ENCODE measurements at places on chromosomes 6 and 20. TPM values are rescaled to one million over a fixed set of nuclear protein-coding genes. Genes with fewer than 3 reads are reported as not detected.

Gene TMEM74B
- not detected for total RNA-seq

Gene GRIK2
- 0.72 TPM for total RNA-seq

Gene SMPD2
- total RNA-seq = 17.2 TPM

Gene TRAPPC3L
- total RNA-seq = not detected

Gene BPI
- 1.3 TPM for total RNA-seq

Gene XKR7
- 0.37 TPM for total RNA-seq

DNA sequence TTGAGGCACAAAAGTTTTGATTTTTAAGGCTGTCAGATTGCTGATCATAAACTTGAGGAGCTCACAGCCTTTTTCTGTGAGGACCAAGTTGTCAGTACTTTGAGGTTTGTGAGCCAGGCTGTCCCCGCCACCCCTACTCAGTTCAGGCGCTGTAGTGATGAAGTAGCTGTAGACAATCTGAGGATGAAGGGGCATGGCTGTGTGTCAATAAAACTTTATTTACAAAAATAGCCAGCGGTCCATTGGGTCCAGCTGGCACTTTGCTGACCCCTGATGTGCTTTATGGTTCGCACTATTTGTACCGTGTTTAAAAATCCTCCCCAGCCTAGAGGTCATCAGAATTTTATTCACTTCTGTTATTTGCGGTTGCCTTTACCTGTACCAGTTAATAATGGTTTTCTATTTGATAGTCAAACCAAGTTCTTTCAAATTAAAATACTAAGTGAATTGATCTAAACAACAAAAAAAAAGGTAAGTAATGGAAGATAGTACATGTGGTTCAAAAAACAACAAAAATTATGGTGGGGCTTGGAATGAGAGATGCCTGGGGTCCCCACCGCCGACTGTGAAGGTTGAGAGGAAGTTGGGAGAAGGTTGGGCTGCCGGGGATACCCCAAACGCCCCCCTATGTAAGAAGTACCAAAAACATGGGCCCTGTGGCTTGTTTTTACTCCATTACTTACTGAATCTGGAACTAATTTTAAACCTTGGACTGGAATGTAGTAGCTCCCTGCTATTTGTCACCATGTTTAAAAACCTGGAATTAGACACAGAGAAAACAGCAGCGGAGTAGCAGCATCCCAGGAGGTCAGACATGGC, 123.6 kb downstream of the SYCP2 start:
- DNase-seq = no peak
- H3K27ac ChIP-seq = no peak overlapping the region
- H3K27me3 ChIP-seq = peaks cover under 1% of the 10 kb centered on the region
- H3K4me1 ChIP-seq = no peaks in the 10 kb centered on the region

DNA sequence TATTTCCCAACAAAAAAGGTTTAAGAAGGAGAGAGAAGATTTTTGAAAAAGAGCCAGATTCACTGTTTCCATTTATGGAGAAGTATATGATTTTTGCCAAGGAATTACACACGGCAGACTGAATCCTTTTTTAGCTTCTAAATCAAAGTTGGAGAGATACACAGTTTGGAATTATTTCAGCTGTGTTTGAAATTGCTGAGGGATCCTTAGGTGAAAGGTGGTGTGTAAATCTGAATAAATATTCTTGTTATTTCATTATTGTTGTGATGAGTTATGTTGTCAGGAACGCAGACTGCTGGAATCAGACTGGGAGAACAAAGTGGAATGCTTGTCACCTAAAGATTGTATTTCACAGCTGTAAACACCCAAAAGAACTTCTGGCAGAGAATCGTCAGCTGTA, 168.5 kb upstream of the AKIRIN2 start:
- H3K27me3 ChIP-seq = peaks cover 15% of the 10 kb centered on the region
- no peak overlapping the region for H3K27ac ChIP-seq
- no peak overlapping the region for H3K4me3 ChIP-seq

DNA sequence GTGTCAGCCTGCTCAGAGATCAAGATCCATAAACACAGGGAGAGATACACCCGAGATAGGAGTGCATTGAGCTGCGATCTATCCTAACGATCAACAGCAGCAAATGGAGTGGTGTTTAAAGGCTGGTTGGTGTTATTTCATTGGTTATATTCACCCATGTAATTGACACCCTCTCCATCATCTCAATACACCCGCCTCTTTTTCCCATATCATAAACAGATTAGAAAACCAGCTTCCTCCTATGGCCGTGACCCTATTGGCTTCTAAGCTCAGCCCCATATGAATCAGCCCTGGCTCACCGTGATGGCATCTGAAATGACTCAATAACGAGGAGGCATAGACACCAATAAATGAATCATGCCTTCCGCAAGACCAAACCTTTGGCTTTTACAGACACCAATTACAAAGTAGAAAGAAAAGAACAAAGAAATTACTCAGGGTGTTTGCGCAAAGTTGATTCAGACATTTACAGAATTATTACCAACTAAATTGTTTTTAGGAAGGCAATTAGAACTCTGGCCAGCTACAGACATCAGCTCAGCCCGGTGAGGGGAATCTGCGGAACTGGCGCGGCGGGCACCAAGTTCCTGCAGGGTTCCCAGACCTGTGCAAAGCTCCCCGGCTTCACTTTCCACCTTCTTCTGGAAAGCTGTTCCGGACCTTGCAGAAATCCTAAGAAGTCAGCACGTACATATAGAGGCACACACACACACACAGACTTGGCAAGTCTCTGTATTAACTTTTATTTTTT, 11.5 kb downstream of the PMEPA1 start:
- H3K4me3 ChIP-seq = no peak overlapping the region
- peaks cover 50% of the 10 kb centered on the region for H3K4me1 ChIP-seq

GRCh38 chr20:9887706-9888105, 48.8 kb upstream of the PAK5 start:
- H3K4me1 ChIP-seq = no peaks in the 10 kb centered on the region
- no peak for DNase-seq
- no peaks in the 10 kb centered on the region for H3K36me3 ChIP-seq
- no peak overlapping the region for H3K4me3 ChIP-seq

DNA sequence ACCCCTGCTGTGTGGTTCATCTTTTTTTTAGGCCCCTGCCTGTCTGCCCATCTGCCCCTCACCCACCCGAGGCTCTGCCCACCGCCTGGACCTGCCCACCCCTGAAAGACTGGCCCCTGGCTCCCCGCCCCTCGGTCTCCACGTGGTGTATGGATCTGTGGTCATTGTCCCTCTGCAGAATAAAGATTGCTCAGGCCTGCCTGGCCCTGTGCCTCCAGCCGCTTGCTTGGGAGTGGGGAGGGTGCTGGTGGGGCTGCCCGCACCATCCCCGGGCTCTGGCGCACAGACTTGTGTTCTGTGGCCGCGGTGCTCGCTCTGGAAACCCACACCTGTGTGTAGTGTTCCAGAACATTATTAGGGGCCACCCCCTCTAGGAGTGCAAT, 1.6 kb downstream of the MAP1LC3A start:
- H3K27me3 ChIP-seq = no peaks in the 10 kb centered on the region
- no peaks in the 10 kb centered on the region for H3K36me3 ChIP-seq
- peak; percentile 25 for DNase-seq
- no peak overlapping the region for H3K4me3 ChIP-seq

GRCh38 chr6:29676981-29677601, 3.9 kb downstream of the ZFP57 start:
- H3K27me3 ChIP-seq = no peaks in the 10 kb centered on the region
- H3K27ac ChIP-seq = no peak overlapping the region
- H3K36me3 ChIP-seq = no peaks in the 10 kb centered on the region
- DNase-seq = no peak
- no peak overlapping the region for H3K4me3 ChIP-seq
- no peaks in the 10 kb centered on the region for H3K4me1 ChIP-seq
